ENCODE measurements at places on chromosomes 11 and 22.

DNA sequence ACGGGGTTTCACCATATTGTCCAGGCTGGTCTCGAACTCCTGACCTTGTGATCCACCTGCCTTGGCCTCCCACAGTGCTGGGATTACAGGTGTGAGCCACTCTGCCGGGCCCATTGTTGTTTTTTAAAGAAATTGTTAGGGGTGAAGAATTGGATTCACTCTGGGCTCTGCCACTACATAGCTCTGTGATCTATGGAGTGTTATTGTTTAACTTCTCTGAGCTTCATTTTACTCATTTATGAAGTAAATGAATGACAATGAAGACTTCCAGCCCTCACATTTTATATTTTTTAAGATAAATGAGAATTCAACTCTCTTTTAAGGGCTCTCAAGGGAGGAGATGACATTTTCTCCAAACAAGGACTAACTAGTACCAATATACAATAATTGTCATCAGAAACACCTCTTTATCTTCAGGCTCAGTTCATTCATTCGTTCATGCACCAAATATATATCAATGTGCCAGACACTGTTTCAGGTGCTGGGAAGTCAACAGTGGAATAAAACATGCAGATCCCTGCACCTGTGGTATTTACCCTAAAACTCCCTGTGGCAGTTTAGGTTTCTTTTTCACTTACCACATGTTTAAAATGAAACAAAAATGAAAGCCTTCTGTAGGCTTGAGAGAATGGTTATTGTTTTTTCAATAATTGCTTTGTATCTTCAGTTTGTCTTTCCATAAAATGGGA, 23.5 kb upstream of the GRAMD1B start:
- no peak for DNase-seq

- DNase-seq: no peak
These were observed 20.7 kb downstream of the MS4A4A start for GRCh38 chr11:60301178-60301577.

- no peak for DNase-seq
These were observed 555.3 kb downstream of the MIAT start for GRCh38 chr22:27212617-27213177.

GRCh38 chr11:122979815-122980595, 1.6 kb downstream of the BSX start:
- DNase-seq: no peak

- no peak for DNase-seq
These were observed 665.4 kb downstream of the KCNA4 start for GRCh38 chr11:29351301-29351873.

- no peak for DNase-seq
These were observed 12.6 kb upstream of the VSIG10L2 start for GRCh38 chr11:125933030-125933813.

DNA sequence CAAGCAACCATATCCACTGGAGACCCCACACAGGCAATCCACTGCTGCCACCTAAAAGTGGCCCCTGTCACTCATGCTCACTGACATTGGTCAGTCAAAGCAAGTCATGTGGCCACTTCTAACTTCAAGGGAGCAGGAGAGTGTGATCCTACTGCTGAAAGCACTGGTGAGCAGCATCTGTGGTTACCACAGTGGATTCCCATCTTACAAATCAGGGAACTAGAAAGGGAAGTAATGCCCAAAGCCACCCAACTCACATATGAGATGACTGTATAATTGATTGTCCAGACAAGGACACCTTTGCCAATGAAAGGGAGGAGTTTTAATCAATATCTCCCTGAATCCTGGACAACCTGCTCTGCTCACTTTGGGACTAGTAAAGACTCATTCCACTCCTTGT, 17.7 kb downstream of the RCN1 start:
- DNase-seq: no peak

DNA sequence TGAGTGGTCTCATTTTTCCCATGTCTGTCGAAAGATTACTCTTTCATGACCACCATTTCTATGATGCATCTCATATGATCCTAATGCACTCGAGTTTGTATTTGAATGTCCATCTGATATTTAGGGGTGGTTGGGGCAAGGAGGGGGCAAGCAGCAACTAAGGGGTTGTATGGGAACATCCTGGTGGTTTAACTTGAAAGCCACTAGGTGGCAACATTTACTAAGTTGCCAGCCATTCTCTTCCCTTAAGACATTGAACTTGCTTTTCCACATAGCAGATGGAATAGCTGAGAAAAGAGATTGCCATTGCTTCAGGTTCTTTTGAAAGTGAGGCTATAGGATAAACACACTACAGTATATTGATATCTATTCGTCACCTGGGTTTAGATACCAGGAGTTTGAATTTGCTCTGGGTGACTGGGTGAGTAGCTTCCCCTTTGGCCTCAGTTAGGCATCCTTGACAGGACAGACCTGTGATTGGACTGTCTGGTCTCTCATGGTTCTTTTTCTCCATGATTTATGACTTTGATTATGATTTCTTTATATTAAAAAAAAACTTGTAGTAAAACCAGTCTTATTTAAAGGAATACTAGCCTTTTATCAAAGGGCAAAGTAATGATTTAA, 32.4 kb downstream of the NF2 start:
- no peak for DNase-seq

GRCh38 chr11:78208257-78209165, 19.8 kb downstream of the USP35 start:
- DNase-seq: no peak

DNA sequence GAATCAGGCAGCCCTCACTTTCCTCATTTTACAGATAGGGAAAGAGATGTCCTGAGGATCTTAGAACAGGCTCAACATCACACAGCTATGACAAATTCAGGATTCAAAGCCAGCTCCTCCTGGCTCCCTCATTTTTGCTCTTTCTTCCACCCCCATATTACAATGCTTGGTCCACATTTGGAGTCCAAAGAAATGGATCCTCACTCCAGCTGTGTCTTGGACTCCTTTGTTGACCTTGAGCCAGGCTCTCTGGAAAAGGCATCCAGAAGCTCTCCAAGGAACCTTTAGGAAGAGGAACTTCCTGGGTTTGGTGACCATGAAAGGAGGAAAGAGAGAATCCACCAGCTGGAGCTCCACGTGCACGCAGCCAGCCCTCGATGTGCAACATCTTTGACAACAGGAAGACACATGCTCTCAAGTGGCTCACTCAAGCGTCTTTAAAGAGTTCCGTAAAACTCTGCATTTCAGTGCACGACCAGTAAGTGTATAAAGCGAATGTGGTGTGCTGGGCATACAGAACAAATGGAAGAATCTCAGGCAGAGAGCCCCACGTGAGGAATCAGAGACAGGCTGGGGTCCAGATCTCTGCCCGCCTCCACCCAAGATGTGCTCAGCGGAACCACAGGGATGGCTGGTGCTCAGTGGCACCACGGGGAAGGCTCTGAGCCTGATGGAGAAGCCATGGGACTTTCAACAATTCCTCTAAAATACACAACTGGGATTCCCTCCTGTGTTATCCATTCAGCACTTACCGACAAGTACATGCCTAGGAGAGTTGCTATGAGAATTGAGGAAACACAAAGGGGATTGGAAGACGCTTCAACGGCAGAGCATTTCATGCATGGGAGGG, 48.4 kb downstream of the ISX start:
- DNase-seq: no peak

DNA sequence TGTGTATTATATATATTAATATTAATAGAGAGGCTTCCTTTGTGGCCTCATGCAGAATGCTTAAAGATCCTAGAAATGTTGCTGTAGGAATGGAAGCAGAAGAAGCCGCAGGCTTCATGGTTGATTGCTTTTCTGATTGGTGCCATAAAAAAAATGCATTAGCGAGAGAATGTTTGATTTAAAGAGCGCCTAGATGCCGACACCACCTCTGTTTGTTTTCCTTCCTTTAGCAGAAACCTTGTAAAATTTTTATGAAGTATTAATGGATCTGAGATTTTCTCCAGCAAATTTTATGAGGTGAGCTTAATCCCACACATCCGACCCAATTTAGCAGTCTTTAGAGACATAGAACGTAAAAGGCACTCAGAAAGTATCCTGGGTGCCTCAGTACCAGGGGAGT, 587.5 kb downstream of the NTM start:
- DNase-seq: no peak

GRCh38 chr22:48431536-48432315, 1395.9 kb downstream of the BRD1 start:
- DNase-seq: no peak

DNA sequence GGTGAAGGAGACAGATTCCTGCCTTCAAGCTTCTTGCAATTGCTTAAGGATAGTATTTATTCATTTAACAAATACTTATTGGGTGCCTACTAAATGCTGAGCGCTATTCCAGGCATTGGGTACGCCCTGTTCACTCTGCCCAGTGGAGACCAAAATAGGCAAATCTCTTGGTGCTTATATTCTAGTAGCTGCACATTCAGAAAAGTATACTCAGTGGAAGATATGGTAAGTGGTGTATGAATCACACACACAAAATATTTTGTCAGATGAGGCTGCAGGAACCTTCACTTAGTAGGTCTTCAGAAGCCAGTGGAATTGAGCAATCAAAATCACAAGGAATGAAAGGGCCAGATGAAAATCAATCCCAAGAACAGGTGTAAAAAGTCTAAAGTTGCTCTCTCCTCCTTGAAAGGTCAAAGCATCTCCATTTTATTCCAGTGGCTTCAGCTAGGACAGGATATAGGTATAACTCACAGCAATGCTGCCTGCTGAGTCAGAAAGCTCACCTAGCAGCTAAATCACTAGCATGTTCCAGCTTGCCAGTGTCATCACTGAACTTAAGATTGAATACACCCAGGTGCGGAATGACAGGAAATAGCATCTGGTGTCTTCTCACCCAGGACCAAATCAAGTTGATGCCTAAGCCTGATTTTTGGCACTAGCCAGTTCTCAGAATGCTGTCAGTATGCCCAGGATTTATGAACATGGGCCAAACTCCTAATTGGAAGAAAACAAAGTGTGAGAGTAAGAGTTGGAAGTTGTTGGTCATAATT, 83.9 kb downstream of the AMOTL1 start:
- no peak for DNase-seq

DNA sequence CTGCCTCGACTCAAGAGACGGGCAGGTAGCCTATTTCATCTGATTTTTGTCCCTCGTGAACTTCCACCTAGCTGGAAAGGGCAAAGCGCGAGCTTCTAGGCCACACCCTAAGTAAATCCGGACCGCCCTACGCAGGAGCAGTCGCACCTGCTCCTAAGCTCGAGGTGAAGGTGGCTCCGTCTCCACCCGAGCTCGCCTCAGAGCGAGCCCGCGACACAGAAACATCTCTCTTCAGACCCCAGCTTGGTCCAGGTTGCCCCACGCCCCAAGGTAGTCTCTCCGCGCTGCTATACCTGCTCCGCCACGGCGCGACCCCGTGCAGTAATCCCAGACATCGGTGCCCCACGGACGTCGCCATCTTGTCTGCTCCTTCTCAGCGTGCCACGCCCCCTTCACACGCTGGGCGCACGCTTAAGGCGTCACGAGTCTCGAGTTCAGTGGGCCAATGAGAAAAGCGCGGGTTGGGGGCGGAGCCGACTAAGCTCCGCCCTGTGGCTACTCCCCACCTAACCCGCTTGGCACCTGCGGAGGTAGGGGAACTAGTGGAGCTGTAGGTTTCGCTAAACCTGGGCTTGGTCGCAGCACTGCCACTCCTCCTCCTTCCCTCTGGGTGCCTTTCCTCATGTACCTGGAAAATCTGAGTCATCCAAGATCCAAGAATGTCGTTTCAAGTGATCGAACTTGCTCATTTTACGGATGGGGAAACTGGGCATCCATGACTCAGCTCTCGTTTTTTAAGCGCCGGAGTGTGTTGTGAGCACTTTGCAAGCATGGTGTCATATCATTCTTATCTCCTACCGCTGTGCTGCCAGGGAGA, at the start of gene PISD:
Gene PISD (minus strand): TSS at position 365 of the 817 bp plus-strand sequence. CDS start 7 bp downstream, at position 358.
- DNase-seq: peak; percentile 93

- peak; percentile 17 for DNase-seq
These were observed at the start of gene DENND5A for GRCh38 chr11:9265211-9266131. Gene DENND5A (minus strand): TSS chr11:9265350. CDS start chr11:9265069, 281 bp downstream.

GRCh38 chr11:44257338-44258189, 52.4 kb downstream of the ALX4 start:
- no peak for DNase-seq

GRCh38 chr22:48951836-48952235, 875.8 kb downstream of the BRD1 start:
- DNase-seq: no peak

DNA sequence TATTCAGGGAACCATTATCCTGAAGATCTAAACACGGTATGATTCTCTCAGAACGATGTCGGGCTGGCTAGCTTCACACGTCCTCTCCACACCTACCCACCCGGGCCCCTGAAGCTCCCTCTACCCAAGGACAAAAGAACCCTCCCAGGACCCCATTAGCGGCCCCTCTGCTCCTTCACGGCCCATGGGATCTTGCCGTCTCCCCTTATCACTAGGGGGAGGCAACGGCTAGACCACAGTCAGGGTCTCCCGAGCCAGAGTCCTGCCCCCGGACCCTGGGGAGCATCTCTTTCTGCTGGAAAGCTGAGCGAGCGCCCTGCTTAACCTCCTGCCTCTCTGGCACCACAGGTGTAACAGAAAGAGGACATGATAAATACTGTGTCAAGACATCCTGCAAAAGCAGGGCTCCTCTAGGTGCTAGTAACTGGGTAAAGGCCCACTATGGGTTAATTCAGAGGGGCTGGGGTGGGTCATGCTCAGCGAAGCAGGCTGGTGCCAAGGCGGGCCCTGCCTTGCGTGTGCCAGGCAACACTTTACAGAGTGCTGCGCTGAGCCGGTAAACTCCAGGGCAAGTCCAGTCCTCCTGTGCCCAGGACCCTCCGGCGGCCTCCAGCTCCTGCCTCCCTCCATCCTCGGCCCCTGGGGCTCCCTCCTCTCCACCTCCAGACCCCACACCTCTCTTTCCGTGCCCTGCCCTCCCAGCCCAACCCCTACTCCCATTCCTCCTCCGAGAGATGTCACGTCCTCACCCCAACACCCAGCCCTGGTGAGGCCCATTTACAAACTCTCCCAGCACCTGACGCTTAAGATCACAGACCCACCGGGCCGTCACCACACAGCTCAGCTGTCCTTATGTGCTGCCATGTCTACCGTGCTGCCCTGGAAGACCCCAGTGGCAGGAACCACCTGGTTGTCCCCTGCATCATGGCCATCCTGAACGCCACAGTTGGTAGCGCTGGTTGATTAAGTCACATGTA, 3.0 kb downstream of the TOLLIP start:
- DNase-seq: peak; percentile 8

GRCh38 chr11:36441610-36442208, 68.4 kb downstream of the TRAF6 start:
- DNase-seq: no peak

GRCh38 chr22:28141614-28142013, 222.6 kb upstream of the PITPNB start:
- no peak for DNase-seq
